ENCODE measurements at places on chromosomes 13 and 19.
A peak's percentile ranks its signal among the peaks of the same experiment; 100 is the strongest.

DNA sequence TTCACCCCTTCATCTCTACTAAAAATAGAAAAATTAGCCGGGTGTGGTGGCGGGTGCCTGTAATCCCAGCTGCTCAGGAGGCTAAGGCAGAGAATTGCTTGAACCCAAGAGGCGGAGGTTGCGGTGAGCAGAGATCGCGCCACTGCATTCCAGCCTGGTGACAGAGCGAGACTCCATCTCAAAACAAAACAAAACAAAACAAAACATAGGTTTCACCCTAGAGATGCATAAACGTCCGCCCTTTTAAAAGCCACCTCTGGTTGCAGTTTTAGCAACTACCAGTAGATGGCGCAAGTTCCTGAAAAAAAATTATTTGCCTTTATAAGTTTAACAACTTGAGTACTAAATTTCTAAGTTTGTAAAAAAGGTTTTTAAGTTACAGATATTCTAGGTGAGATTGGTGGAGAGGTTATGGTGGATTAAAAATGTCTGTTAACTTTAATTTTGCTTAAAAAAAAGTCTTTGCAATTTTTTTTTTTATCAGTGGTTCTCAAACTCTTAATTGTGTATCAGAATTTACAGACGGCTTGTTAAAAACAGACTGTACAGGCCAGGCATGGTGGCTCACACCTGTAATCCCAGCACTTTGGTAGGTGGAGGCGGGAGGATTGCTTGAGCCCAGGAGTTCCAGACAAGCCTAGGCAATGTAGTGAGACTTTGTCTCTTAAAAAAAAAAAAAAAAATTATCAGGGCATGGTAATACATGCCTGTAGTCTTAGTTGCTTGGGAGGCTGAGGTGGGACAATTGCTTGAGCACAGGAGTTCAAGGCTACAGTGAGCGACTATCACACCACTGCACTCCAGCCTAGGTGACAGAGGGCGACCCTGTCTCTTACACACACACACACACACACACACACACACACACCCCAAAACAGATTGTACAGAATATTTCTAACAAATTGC, 42.1 kb downstream of the NAA16 start:
- DNase-seq, result peak; percentile 18

DNA sequence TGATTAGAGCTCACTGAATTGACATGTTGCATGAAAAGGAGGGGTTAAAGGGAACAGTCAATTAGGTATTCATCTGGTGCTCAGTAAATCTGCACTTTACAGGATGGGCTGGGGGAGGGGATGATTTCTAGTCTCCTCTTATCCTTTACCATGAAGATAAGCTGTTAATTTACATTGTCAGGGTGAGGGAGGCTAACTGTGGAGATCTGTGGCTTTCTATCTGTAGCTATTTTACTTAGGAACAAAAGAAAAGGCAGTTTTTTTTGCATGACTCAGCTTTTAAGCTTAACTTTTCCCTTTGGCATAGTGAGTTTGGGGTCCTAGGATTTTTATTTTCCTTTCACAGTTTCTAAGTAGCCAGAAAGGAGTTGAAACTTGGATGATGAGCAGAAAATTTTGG, 253.3 kb downstream of the LMO7 start:
- DNase-seq, result no peak

GRCh38 chr13:37277435-37278144, 172.1 kb upstream of the CSNK1A1L start:
- DNase-seq, result no peak

DNA sequence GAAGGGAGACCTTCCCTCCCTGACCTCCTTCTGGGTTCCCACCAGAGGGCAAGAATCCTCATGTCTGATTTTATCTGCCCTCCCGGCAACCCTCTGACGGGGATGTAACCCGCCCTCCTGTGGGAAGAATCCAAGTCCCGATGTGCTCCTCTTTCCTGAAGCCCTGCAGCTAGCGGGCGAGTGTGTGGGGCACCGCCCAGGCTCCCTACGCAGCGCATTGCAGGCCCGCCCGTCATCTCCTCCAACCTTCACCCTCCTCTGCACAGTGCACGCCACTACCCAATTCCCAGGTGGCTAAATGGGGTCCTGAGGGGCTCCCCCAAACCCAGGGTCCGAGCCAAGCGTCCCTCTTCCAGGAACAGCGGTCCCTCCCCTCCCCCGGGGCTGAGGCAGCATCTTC, 7.3 kb downstream of the LAIR1 start:
- no peak for DNase-seq

DNA sequence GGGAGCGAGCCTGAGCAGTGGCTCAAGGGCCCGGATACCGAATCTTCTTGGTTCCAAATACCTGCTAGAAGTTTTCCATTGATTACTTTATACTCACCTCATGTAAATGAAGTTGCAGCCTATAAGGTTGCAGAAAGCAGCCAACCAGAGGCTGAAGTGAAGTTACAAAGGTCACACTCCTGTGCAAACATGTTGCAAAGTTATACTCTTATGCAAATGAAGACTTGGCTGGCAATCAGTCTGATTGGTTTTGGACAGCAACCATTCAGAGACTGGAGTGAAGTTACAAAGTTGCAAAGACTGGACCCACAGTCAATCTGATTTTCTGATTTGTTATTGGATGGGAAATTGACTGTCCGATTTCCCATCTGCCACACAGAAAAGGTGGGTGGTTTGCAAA, 152.5 kb downstream of the GGACT start:
- DNase-seq, result no peak

Measured in activated naive CD8-positive, alpha-beta T cell treated with anti-CD3 and anti-CD28 coated beads for 36 hours (primary cell).